Heart left ventricle (tissue), 16 donors: ENCODE measurements at places on chromosomes 5 and 9. TPM values are rescaled to one million over a fixed set of nuclear protein-coding genes. Genes with fewer than 3 reads are reported as not detected.

DNA sequence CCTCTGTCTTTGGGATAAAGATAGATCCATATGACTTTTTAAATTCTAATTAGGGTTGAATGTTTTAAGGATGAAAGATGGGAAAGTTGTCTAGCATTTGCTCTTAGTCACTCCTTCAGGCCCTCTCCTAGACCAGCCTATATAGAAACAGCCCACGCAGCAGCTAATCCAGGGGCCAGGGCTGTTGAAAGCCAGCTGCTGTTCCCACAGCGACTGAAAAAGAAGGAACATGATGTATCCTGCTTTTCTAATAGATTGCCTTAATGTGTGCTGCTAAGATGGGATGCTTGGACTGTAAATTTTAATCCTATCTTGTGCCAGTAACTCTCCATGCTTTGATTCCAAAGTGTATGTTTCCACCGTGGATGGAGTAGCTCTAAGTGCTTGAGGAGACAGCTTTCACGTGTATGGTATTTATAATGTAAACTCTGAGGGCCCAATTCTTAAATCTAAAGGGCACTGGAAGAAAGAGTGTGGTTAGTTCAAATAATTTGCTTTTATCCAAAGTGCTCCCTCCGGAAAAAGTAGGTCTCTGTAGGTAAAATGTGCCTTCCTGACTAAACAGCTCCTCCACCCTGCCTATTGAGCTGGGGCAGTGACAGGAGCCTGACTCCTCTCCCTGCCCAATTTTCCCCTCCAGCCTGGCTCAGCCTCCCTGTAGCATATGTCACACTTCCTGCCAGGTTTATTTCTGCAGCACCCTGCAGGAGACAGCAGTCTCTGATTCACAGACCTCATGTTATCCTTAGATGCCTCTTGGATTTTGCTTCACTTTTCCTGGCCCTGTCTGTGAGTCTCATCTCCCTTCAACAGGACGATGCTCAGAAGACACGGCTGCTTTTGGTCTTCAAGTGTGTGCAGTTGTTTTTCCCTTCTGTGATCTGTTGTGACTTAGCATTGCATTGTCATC, 33.2 kb downstream of the SLC36A1 start:
- H3K27me3 ChIP-seq: no peaks in the 10 kb centered on the region
- no peaks in the 10 kb centered on the region for H3K4me1 ChIP-seq
- no peaks in the 10 kb centered on the region for H3K36me3 ChIP-seq
- H3K27ac ChIP-seq: peak overlapping the region; percentile 23

DNA sequence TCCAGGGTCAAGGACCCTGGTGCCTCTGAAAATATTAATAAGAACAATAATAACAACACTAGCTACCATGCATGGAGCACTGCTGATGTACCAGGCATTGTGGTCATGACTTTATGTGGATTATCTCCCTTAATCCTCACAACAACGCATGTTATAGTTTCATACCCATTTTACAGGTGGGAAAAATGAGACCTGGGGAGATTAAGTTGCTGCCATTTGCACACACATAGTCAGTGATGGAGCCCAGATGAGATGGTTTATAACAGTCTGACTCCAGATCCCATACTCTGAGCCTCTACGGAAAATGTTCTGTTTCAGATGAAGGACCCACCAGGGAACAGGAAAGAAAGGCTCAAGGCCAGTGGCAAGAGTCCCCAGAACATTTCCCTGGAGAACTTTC, 48.2 kb upstream of the PPARGC1B start:
- no peaks in the 10 kb centered on the region for H3K27me3 ChIP-seq
- peak overlapping the region; percentile 85 for H3K27ac ChIP-seq
- H3K36me3 ChIP-seq: no peaks in the 10 kb centered on the region
- H3K4me1 ChIP-seq: peaks cover 34% of the 10 kb centered on the region
- H3K4me3 ChIP-seq: no peak overlapping the region
- DNase-seq: no peak

- no peak overlapping the region for H3K4me3 ChIP-seq
- no peak overlapping the region for H3K27ac ChIP-seq
- H3K36me3 ChIP-seq: no peaks in the 10 kb centered on the region
- no peaks in the 10 kb centered on the region for H3K27me3 ChIP-seq
- DNase-seq: no peak
These were observed 69.8 kb upstream of the CNTLN start for GRCh38 chr9:17065062-17065461.

DNA sequence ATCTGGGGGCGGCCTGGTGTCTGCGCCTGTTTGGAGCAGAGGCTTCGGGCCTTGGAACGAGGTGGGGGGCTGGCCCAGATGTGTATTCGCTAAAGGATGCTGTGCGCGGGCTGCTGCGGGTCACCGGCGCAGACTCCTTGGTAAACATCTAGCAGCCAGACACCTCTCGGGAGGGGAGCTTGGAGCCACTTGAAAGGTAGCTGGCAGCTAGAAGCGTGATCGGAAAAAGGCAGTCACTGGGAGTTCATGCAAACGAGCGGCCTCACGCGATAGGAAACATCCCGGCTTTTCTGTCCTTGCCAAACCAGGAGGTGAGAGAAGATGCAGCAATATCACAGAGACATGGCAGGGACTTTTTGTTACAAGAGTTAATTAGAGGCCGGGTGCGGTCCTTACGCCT, 8.1 kb downstream of the LAMC3 start:
- H3K4me1 ChIP-seq: no peaks in the 10 kb centered on the region
- no peak overlapping the region for H3K27ac ChIP-seq
- H3K36me3 ChIP-seq: no peaks in the 10 kb centered on the region
- no peak overlapping the region for H3K4me3 ChIP-seq

DNA sequence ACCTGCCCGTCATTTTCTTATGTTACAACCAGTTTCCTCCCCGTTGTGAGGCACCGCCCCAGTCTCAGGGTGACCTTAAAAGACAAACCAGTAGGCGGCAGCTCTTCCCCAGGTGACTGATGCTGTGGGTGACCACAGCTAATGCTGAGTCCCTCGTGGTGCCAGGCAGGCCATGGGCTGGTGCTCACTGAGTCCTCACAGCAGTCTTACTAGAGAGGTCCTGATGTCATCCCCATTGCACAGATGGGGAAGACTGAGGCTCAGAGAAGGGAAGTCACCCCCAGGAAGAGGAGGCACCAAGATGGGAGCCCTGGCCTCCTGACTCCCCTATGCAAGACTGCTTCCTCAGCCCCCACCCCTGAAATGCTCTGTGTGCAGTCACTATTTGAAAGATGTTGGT, 978 bp downstream of the CFAP157 start:
- DNase-seq: no peak
- no peaks in the 10 kb centered on the region for H3K27me3 ChIP-seq
- no peaks in the 10 kb centered on the region for H3K36me3 ChIP-seq
- no peaks in the 10 kb centered on the region for H3K4me1 ChIP-seq

DNA sequence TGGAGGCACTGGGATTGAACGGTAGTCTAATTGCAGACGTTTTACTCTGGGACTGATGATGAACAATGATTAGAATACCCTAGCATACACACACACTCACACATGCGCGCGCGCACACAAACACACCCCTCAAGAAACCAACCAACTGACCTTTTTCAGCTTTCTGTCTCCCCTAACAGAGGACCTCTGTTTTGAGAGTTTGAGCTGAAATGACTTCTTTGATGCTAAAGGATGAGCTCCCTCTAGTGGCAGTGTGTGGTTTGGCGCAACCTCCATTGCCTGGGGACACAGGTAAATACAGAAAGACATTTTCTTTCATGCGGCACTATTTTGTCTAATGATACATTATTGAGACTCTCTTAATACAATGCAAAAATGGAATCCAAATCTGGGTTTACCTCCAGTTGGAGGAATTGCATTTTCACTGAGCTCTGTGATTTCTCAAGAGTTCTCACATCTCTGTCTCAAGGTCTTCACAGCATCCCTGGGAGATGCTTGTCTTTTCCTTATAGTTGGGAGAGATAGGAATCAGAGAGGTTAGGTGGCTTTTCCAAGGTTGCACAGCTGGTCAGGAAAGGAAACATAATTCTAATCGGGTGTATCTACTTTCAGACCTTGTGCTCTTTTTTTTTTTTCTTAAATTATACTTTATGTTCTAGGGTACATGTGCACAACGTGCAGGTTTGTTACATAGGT, 187.5 kb downstream of the TMEM38B start:
- peak; percentile 37 for DNase-seq
- H3K4me1 ChIP-seq: no peaks in the 10 kb centered on the region
- no peak overlapping the region for H3K27ac ChIP-seq

- H3K27ac ChIP-seq: no peak overlapping the region
- no peak overlapping the region for H3K4me3 ChIP-seq
- H3K4me1 ChIP-seq: no peaks in the 10 kb centered on the region
These were observed 44.8 kb upstream of the SLC1A3 start for GRCh38 chr5:36561601-36562000.

- H3K36me3 ChIP-seq: no peaks in the 10 kb centered on the region
- peaks cover 52% of the 10 kb centered on the region for H3K4me1 ChIP-seq
- no peak for DNase-seq
- H3K4me3 ChIP-seq: no peak overlapping the region
- no peaks in the 10 kb centered on the region for H3K27me3 ChIP-seq
- no peak overlapping the region for H3K27ac ChIP-seq
These were observed 10.1 kb downstream of the C1QTNF2 start for GRCh38 chr5:160360310-160360709.

DNA sequence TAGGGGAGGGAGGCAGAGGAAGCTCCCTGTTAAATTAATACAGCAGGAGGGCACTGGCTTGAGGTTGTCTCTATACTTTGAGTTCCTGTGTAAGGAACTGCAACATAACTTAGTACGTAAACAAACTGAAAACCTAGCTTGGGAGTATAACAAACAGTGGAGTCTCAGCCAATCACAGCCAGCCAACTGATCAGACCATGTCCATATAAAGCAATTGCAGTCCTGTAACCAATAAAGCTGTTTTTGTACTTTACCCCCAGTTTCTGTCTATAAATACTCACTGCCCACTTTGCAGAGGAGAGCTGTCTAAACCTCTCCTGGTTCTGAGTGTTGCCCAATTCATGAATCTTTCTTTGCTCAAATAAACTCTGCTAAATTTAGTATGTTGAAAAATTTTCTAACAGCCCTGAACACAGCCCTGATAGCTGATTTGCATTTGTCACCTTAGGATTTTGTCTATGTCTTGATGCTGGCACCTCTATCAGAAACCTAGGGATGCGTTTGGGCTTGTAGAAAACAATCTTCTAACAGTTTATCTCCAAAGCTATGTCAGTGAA, 39.9 kb downstream of the GDNF start:
- H3K4me3 ChIP-seq: no peak overlapping the region
- no peak for DNase-seq
- H3K27ac ChIP-seq: no peak overlapping the region

GRCh38 chr9:137272241-137273094, 5.1 kb upstream of the TOR4A start:
- H3K27ac ChIP-seq: peak overlapping the region; percentile 51
- no peaks in the 10 kb centered on the region for H3K27me3 ChIP-seq
- peaks cover 8% of the 10 kb centered on the region for H3K36me3 ChIP-seq
- no peak for DNase-seq

DNA sequence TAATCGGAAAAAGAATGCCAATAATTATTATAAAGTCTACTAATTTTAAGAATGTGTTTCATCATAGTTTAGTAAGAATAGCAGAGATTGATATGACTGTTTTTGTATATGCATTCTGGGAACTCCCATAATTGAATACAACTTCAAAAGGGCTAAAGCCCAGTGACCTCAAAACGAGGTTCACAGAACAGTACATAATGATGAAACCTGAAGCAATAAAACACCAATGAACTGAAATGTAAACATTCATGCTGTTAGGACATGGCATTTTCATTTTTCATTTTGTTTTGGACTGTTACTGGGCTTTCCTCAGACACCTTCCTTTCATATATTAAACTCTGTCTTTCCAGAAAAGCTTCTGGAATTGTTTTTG, 684 bp upstream of the JMY start:
- no peaks in the 10 kb centered on the region for H3K27me3 ChIP-seq
- peak overlapping the region; percentile 95 for H3K4me3 ChIP-seq
- H3K36me3 ChIP-seq: no peaks in the 10 kb centered on the region
- H3K4me1 ChIP-seq: peaks cover 24% of the 10 kb centered on the region
- peak overlapping the region; percentile 79 for H3K27ac ChIP-seq

DNA sequence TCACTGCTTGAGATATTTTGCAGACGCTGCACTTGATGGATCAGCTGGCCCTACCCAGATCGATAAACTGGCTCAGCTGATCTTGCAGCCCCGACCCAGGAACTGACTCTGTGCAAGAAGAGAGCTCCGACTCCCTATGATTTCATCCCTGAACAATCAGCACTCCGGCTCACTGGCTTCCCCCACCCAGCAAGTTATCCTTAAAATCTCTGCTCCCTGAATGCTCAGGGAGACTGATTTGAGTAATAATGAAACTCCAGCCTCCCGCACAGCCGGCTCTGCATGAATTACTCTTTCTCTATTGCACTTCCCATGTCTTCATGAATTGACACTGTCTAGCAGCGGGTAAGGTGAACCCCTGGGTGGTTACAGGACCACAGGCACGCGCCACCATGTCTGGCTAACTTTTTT, 16.9 kb upstream of the NANS start:
- no peaks in the 10 kb centered on the region for H3K36me3 ChIP-seq
- no peak for DNase-seq
- peaks cover 7% of the 10 kb centered on the region for H3K4me1 ChIP-seq

DNA sequence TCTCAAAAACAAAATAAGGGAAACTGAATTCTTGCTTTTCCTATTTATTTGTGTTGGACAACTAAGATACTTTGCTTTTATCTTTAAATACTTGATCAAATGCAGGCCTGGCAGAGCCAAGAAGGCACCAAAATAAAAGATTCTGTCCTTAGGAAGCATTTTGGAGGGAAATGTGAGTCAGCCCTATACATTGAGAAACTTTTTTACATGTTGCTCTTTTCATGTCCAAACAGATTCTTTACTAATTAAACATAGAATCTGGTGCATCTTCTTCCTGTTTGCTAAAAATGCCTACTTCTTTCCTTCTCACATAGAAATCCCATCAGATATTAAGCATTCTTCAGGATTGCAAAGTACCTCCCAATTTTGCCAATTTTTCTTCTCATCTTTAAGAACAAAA, 1160.4 kb downstream of the EFNA5 start:
- H3K27ac ChIP-seq: no peak overlapping the region
- no peak for DNase-seq
- no peaks in the 10 kb centered on the region for H3K36me3 ChIP-seq
- no peak overlapping the region for H3K4me3 ChIP-seq
- H3K4me1 ChIP-seq: no peaks in the 10 kb centered on the region
- no peaks in the 10 kb centered on the region for H3K27me3 ChIP-seq

DNA sequence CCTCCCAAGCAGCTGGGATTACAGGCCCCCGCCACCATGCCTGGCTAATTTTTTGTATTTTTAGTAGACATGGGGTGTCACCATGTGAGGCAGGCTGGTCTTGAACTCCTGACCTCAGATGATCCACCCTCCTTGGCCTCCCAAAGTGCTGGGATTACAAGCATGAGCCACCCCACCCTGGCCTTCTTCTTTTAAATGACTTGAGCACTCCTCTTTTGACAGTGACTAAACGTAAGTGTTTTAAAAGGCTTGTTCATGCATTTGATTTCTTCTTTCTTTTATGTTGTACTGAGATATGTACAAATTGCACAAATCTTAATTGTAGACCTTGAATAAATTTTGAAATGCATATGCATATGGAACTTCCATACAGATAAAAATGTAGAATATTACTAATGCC, 337.9 kb downstream of the CETN3 start:
- no peaks in the 10 kb centered on the region for H3K27me3 ChIP-seq
- H3K36me3 ChIP-seq: no peaks in the 10 kb centered on the region
- no peak for DNase-seq
- no peak overlapping the region for H3K4me3 ChIP-seq

CRAT gene
- polyA plus RNA-seq: 64.7 TPM

PCDHA1 gene
- polyA plus RNA-seq: not detected

FOXI1 gene
- polyA plus RNA-seq: not detected

OTP gene
- polyA plus RNA-seq: not detected

MZB1 gene
- polyA plus RNA-seq: 0.33 TPM

NMUR2 gene
- not detected for polyA plus RNA-seq
